Stimulated activated CD8-positive, alpha-beta memory T cell treated with anti-CD3 and anti-CD28 coated beads, Interleukin-4, amount 100 ng/mL, for 4 hours (primary cell): ENCODE measurements at places on chromosomes 4 and X.

DNA sequence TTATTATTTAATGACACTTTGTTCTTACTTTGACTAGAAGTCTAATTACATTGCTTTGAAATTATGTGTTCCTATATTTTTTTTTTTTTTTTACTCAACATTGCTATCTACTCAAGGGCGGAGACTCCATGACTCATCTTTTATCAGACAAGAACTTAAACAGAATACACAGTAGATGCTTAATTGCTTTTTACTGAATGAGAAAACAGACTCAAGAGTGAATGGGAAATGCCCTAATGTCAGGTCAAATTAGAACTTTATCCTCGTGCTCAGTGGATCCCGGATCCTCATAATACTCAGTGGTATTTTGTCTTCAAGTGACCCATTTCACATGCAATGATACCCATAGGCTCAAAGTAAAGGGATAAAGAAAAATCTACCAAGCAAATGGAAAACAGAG, 954.5 kb upstream of the IGFBP7 start:
- DNase-seq, result no peak

DNA sequence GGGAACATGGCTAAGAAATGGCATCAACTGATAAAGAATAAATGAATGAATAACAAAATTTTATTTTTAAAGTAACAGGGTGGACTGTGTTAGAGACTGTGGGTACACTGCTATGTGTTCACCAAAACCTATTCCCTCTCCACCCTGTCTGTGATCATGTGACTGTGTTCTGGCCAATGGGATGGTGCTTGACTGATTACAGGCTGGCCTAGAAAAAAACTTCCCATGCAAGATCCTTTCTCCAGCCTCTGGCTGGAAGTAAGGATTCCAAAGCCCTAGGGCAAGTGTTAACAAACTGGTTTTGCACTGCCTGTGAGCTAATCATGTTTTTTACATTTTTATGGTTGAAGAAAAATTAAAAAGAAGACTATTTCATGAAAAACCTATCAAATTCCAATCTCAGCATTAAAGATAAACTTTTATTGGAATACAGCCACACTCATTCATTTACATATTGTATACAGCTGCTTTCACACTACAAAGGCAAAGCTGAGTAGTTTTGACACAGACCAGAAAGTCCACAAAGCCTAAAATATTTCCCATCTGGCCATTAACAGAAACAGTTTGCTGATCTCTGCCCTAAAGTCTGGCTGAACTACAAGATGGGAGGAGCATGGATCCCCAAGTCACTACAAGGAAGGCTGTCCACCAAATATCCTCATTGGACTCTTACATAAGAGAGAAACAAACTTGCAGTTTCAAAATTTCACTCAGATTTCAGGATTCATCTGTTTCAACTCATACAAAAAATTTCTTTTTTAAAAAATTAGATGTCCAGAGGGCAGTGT, 133.2 kb downstream of the ARHGAP6 start:
- no peak for DNase-seq

- DNase-seq, result no peak
Measured at GRCh38 chr4:42633605-42634388, 23.1 kb downstream of the ATP8A1 start.

GRCh38 chr4:1199556-1200331, 27.4 kb upstream of the SPON2 start:
- DNase-seq, result no peak

DNA sequence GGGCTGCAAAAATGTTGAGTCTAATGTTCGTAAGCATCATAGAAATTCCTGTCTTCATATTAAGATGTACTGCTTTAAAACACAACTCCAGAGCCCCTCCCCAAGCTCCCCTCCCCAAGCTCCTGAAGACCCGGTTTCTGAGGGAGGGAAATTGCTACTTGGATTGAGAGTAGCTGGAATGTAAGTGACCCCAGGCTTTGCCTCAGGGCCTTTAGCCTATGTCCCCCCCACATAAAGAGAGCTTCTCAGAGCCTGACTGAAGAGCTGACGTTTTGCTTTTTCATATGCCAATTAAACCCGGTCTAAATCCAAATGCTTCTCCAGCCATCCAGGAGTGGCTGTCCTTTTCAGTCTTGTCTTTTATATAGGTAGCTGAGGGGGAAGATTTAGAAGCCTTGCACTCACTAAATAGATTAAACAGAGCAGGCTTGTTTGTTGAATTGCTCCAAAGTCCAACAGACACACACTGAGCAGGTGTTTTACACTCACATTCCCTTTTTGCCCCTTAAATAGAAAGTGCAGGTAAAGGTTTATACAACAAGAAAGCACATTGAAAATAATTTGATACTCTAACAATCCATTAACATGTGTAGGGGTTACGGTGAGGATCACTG, 19.6 kb downstream of the ARX start:
- DNase-seq, result no peak
